Stimulated activated CD8-positive, alpha-beta memory T cell treated with anti-CD3 and anti-CD28 coated beads, Interleukin-4, amount 100 ng/mL, for 1 hour (primary cell): ENCODE measurements at places on chromosomes 3 and 15.

- DNase-seq, result no peak
These were observed 226.4 kb downstream of the OPA1 start for GRCh38 chr3:193819117-193820010.

GRCh38 chr3:86949850-86950249 is 41.1 kb downstream of the VGLL3 start:
- no peak for DNase-seq

DNA sequence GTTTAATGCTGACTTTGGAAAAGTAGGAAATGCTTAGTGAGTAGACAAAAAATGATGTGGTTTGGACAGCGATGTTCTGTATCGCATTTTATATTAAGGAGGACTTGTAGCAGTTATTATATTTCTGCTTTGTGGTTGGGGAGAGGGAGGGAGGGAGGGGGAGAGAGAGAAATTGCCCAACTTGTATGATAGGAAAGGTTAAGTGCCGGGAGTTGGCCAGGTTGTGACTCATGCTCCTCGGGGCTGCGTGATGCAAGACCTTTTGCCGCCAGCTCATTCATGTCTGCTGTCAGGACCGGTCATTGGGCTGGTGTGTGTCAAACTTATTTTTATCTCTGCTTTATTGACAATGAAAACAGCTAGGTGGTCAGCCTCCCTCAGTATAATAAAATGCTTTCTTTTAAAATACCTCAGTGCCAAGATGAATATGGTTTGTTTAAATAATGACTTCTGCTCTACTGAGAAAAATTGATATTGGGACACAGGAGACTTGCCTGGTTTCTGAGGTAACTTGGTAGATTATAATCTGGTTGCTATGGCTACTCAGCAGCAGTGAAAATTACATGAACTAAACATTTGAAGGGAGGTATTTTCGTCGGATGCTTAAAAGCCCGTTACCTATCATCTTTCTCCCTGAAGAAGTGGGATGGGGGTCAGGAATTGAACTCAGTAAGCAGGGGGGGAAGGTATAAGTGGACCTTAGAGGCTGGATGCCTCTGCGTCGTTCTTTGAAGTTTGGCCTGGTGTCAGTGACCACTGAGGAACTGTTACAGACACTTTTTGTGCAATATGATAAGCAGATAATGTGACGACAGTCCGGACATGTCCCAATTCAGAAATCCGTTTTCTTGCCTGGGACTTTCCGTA is 90.7 kb downstream of the FNDC3B start:
- peak; percentile 29 for DNase-seq

DNA sequence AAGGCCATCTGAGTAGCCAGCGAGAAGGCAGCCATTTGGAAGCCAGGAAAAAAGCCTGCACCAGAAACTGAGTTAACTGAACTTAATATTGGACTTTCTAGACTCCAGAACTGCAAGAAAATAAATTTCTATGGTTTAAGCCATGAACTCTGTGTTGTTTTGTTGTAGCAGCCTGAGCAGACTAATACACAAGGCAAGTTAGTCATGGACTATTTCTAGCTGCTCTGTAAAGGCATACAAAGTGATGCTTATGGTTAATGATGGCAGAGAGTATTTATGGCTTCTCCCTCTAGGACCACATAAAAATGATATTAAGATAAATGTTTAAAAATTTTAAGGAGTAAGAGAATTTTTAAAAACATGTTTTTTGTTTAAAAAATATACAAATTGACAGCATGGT is 37.1 kb downstream of the PROS1 start:
- no peak for DNase-seq

- DNase-seq, result no peak
These were observed 12.8 kb upstream of the AQP9 start for GRCh38 chr15:58125333-58125732.

DNA sequence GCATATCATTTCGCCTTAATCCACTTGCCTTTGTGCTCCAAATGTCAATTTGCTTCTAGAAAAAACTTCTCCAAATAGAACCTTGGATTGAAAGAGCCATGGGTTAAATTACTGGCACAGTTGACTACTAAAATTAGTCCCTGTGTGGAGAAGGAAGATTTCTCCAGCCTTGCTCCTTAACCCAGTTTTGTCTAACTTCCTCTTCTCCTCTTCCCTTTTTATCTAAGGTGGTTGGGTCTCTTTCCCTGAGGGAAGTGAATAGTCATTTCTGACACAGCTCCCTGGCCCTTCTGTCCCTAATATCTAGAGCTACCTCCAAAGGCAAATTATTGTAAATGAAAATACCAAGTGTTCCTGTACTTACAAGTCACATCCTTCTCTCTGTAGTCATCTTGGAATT is 527.9 kb upstream of the TBL1XR1 start:
- DNase-seq, result no peak

- DNase-seq, result no peak
These were observed 14.8 kb downstream of the SKIL start for GRCh38 chr3:170372190-170372879.

- no peak for DNase-seq
These were observed 104.3 kb downstream of the LINGO1 start for GRCh38 chr15:77528290-77528967.

GRCh38 chr3:183298701-183299153 is 45.7 kb downstream of the B3GNT5 start:
- no peak for DNase-seq

- DNase-seq, result no peak
These were observed 24.9 kb downstream of the PRR23E start for GRCh38 chr3:127217596-127218453.

GRCh38 chr3:37543666-37544065 is 318.0 kb upstream of the CTDSPL start:
- no peak for DNase-seq

DNA sequence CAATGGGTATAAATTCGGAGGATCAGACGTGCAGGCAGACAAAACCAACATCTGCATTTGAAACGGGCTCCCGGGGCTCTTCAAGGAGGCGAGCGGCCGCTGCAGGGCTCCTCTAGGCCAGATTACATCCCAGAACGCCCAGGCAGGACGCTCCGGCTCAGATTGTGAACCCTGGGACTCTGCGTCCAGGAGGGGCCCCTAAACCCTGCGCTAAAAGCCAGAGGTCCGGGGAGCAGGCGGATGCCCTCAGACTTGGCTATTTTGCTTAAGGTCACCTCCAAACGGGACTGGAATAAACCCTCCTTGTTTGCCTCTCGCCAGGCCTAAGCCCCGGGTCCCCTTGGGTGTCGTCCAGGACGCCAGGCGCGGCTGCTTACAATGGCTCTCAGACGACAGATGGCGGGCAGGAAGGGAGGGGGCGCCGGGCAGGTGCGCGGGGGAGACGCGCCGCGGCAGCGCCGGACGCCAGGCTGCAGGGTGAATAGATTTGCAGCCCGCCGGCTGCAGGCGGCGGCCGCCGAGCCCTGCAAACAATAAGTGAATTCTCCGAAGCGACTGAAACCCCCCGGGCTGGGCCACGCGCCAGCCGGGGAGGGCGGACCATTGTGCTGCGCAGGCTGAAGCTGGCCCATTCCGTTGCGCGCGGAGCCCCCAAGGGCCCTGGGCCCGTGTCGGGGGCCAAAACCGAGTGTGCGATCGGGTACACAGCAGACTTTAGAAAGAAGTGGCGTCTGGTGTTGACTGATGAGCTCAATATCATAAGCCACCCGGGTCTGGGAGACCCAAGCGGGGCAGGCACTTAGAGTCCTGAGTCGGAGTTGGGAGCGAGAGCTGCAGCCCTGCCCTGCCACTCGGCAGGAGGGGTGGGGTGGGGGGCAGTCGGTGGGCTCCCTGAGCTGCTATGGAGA is 32.3 kb upstream of the AMOTL2 start:
- no peak for DNase-seq

DNA sequence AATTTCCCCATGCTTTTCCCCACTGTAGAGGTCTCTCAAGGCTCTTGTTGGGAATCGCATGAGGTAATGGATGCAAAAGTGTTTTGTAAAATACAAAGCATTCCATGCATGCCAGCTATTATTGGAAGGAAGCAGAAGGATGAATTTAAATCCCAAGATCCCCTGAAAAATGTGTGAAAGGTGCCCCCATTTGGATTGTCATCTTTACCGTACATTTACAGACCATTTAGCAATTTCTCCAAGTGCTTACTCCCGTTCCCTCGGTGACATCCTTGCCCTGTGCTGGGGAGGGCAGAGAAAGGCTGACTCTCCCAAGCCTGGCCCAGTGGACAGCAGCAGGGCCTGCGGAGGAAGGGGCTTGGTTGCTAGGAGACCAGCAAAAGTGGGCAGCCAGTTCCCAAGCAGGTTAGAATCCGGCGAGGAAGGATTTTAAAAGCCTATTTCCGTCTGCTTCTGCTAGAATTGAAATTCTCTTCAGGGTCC is 31.1 kb upstream of the NEO1 start:
- no peak for DNase-seq

DNA sequence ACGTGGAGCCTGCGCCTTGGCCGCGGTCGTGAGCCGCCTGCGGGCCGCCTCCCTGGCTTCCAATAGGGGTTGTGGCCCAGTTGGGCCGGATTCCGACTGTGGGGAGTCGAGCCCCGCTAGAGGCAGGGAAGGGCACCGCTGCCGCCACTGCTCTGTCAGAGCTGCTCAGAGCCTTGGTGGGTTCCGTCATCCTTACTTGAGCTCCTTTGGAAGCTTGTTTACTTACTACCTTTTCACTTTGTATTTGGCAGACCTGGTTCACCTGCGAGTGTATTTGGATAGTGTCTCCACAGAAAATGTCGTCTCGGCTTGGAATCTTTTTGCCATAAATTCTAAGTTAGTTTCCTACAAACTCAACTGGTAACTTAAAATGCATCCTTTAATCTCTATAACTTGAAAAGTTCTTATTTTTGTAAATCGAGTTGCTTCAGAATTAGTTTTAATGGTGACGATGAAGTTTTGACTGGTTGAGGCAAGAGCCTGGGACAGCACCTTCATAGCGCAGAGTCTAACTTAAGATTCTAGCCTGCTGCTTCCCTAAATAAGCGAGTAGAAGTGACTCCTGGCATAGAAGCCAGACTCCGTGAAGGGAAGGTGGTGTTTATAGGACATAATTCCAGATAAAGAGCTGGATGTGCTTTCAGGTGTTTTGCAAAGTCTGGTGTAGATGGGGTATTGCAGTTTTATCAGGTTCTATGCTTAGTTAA is 800 bp downstream of the DAG1 start:
- DNase-seq, result no peak

DNA sequence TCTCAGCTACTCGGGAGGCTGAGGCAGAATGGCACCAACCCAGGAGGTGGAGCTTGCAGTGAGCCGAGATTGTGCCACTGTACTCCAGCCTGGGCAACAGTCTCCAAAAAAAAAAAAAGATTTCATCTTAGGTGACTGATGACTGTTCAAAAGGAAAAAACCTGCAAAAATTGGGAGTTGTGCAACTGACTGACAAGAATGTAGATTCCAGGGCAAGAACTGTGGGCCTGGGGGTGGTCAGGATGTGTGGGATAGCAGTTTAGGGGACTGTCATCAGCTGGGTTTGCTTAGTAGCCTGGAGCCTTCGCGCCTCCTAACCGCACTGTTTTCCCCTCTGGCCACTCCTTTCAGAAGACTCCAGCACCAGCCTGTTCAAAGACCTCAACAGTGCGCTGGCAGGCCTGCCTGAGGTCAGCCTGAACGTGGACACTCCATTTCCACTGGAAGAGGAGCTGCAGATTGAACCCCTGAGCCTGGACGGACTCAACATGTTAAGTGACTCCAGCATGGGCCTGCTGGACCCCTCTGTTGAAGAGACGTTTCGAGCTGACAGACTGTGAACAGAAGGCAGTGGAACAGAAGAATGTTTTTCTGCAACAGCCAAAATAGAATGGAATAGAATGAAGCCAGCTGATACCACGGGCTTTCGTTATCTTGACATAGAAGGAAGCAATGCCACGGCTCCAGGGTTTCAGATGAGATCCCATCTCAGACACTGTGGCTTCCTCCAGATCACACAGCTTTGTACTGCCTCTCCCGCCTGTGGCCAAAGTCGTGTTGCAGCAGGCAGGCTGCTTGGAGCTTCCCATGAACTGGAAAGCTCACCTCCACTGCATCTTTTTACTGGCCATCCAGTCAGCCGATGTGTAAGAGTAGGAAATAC is 75.3 kb upstream of the BLM start:
- no peak for DNase-seq

DNA sequence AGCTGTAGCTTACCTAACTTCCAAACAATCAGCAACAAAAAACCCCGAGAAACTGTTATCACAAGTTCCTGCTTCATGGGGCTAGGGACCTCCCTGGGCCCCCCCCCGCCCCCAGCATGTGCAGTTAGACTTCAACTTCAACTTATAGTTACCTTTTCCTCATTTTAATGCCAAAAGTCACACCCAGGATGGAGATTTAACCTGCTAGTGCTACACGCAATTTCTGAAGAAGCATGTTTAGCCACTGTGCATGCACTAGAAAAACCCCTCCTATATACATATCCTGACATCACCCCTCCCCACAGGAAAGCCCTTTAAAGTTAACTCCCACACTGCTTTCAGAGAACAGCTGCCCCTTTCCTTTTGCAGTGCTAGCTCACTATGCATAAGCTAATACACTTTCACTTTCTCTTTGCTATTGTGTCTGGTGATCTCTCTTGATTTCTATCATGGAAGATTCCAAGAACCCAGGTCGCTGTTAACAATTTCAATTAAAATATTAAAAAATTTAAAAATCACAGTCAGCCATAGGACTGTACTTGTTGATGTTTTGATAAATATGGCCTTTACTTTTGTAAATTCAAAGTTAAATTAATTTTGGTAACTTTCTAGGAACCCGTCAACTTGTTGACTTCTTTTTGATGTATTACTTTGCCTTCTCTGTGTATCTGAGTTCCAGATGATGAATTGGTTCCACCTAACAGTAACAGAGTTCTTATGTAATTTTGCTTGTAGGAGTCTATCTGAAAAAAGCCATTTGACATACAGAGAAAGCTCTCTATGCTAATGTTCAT is 75.2 kb upstream of the ACAD9 start:
- no peak for DNase-seq

DNA sequence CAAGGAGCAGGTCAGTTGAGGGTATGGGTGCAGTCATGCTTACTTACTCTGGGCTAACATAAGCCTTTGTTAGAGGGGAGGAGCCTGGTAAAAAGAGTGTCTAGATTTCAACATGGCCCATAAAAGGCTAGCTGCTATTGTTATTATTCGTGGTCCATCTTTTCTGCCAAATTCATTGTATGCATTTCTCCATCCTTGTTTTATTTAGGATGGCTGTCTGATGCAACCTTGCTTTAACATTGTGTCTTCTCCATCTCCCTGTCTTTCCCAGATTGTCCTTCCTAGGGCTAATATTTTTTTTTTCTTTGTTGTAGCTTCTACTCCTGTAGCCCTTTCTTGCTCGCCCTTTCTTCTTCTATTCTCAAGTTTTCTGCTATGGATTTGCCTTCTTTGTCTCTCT is 12.6 kb downstream of the RBMS3 start:
- no peak for DNase-seq

GRCh38 chr3:183189641-183190040 is 27.1 kb upstream of the LAMP3 start:
- DNase-seq, result no peak
